Epithelial cell of proximal tubule (primary cell): ENCODE measurements at places on chromosomes 6 and 20. TPM values are rescaled to one million over a fixed set of nuclear protein-coding genes. Genes with fewer than 3 reads are reported as not detected.

Gene HLA-DPB1
- 49.4 and 52.3 TPM in 2 replicates for total RNA-seq

Gene BTNL2
- total RNA-seq: 0.63 TPM in 1 of 2 replicates, not detected in the other

DNA sequence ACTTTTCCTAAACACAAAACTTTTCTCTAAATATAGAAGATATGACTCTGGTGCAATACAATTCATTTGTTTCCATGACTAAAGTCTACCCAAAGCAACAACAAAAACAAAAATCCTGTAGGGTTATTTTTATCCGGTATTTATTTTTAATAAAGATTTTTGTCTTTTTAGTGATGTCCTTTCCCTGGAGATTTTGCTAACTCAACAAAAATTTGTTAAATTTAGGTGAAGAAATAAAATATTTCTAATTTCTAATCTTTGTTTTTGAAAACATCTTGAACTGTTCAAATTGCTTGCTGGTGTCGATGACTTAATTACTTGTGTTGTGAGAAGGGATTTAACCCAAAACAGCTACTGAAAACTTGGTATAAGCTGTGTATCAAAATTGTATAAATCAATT, 741.8 kb downstream of the HDGFL1 start:
- no peak for DNase-seq

Gene BEND6
- total RNA-seq: 2.6 and 6.1 TPM in 2 replicates

GRCh38 chr6:163414946-163415619, 565 bp downstream of the QKI start:
- DNase-seq: no peak

DNA sequence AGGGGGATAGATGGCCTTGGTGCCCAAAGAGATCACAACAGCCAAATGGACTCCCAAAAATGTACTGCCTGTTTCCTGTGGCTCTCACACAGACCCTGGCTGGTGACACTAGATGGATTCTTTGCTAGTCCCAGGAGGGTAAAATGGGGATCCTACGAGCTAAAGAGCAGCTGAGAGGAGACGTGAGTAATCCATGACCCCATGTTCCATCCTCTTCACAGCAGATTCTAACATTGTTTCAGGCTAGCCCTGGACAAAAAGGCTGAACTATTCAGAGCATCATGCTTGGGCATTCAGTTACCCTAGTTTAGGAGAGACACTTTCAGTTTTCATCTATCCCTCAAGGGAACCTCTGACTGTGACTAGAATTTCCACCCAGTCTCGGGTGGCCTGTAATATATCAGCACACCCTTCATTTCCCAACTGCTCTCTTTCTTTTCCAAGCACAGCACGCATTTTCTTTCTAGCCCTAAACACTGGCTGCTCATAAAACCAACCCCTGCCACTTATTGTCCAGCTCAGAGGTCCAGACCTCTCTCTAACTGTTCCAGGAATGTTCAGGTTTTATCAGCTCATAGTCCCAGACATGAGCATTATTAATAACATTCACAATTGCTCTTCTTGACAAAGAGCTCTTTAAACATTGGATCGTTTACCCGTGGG, 48.5 kb downstream of the SLC22A1 start:
- DNase-seq: no peak

GRCh38 chr20:58447511-58448391, 58.7 kb downstream of the VAPB start:
- no peak for DNase-seq

DNA sequence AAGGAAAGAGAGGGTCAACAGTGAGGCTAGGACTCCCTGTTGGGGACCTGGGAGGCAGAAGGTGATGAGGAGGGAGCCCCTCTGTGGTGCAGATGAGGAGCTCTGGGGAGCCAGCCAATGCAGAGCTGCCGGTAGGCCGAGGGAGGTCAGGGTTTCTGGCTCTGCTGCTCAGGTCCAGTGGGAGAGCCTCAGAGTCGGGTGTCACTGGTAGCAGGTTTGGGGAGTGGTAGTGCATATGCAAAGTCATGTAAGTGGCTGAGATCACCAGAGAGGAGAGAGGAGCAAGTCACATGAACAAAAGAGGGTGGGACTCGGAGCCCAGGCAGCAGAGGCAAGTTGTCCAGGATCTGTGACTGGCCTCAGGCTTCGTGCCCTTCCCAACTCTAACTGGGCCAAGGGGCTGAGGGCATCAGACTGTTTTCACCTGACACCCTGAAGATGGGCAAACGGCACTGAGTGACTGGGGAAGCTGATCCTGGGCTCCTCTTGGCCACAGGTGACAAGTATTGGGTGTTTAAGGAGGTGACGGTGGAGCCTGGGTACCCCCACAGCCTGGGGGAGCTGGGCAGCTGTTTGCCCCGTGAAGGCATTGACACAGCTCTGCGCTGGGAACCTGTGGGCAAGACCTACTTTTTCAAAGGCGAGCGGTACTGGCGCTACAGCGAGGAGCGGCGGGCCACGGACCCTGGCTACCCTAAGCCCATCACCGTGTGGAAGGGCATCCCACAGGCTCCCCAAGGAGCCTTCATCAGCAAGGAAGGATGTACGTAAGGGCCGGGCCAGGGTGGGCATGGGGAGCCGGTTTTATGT, 6.6 kb downstream of the MMP24OS start:
- DNase-seq: no peak

DNA sequence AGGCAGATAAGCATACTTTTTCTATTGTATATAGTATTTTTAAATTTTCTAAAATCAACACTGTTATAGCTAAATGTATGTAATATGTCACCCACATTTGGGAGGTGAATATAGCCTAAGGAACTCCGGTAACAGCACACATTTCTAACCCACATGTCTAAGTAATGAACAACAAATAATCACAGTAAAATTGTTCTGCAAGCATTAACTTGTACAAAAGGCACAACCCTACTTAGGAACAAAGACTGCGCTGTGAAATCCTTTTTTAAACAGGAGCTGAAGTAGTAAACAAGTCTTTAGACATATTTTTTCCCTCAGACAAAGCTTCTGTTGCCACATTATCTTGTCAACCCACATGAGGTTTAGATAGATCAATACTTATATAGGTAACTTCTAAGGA, 872.4 kb upstream of the SLC35B3 start:
- no peak for DNase-seq

Gene CCN6
- 0.58 and 1.4 TPM in 2 replicates for total RNA-seq

Gene LY6G6D
- not detected in 2 replicates for total RNA-seq

- DNase-seq: no peak
These were observed 1066.5 kb upstream of the MANEA start for GRCh38 chr6:94510877-94511276.

GRCh38 chr6:104862456-104862855, 2.7 kb upstream of the HACE1 start:
- no peak for DNase-seq

- DNase-seq: no peak
These were observed 2.9 kb downstream of the SOX12 start for GRCh38 chr20:328027-328974.
